ENCODE measurements at places on chromosomes 6 and 20.

GRCh38 chr6:73011945-73012344, 213.4 kb downstream of the KHDC1L start:
- DNase-seq = no peak

GRCh38 chr6:36717231-36717825, 19.7 kb downstream of the RAB44 start:
- no peak for DNase-seq

DNA sequence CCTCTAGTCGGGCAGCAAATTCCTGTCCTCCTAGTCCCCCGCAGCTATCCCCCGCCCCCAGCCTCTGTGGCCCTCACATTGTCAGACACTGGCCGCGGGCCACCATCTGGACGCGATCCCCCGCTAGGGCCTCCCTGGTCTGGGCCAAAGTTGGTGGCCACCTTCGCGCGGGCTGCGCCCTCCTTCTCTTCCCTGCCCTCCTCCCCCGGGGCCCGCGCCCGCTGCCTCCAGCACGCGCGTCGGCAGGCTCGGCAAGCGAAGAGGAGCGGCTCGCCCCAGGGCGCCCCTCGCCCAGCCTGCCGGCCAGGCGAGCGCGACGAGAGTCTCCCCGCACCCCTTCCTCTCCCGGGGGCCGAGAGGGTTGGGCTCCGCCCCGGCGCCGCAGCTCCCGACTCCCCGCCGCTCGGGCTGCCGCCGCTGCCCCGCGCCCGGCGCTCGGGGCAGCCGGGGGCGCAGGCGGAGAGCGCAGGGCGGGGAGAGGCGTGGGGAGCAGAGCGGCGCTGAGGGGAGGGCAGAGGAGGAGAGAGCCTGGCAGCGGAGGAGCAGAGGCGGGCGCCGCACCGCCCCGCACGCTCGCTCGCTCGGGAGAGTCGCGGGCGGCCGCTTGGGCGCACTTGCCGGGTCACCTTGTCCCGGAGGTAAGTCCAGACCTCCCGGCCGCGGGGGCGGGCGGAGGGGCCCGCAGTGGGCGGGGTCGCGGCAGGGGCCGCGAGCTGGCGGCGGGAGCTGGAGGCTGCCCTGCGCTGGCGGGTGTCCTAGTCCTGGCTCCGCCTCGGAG, at the start of gene SYNDIG1:
Gene SYNDIG1, plus strand, starts transcription at position 514 of the 778 bp plus-strand sequence. CDS start 73,469 bp downstream, outside the sequence.
- DNase-seq = no peak

DNA sequence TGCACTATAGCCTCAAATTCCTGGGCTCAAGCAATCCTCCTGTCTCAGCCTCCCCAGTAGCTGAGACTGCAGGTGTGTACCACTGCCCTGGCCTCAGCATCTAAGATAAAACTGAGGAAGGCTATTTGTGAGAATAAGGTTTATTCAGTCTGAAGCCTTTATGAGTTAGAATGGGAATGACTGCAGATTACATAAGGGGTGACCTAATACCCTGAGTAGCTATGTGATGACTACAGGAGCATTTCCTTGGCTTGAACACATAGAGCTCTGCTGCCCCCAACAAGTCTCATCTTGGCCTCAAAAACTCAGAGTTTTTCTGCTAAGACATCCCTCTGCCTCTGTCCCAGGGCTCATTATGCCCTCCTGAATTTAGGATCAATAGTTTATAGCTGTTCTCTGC, 7.6 kb downstream of the GSS start:
- no peak for DNase-seq

- DNase-seq = no peak
These were observed 402.1 kb downstream of the ARHGAP18 start for GRCh38 chr6:129307845-129308244.

DNA sequence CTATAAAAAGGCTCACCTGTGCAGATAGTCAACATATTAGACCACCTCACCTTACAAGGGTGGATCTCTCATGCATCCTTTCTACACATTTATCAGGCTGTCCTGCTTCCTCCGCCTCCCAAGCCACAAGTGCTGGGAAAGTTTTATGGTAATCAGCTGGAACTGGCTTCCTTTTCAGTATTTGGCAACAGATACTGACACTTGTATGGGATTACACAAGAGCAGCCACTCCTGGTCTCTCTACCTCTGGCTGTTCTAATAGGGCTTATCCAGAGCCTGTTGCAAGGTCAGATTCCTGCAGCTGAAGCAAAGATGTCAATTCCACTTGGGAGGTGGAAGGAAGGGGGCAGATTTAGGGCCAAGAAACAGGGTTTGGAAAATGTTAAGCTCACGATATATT, 503 bp upstream of the GPLD1 start:
- no peak for DNase-seq

- no peak for DNase-seq
These were observed 7.3 kb downstream of the TPMT start for GRCh38 chr6:18147616-18148015.

GRCh38 chr6:42417641-42418112, 34.0 kb downstream of the TRERF1 start:
- peak; percentile 50 for DNase-seq

All from stimulated activated CD8-positive, alpha-beta memory T cell treated with anti-CD3 and anti-CD28 coated beads, Interleukin-15, amount 100 ng/mL, for 4 hours (primary cell).